Fibroblast of villous mesenchyme (primary cell): ENCODE measurements at places on chromosomes 6 and 20. TPM values are rescaled to one million over a fixed set of nuclear protein-coding genes. Genes with fewer than 3 reads are reported as not detected.

DNA sequence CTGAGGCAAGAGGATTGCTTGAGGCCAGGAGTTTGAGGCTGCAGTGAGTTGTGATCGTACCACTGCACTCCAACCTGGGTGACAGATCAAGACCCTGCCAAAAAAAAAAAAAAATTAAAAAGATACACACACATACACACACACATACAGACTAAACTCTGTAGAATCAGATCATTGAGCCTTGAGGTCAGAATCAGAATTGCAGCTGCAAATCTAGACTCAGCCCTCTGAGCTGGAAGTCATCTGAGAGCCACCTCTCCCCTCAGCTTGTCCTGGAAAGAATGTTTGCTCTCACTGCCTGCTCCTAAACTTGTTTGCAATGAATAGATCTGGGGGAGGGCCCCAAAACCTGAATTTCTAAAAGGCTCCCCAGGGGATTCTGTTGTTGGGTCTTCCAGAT lies 41.4 kb upstream of the ANGPT4 start:
- DNase-seq = no peak

TMEM217 gene
- total RNA-seq = 2.9 and 3.5 TPM in 2 replicates

KCNK5 gene
- not detected in 2 replicates for total RNA-seq

PI16 gene
- total RNA-seq = under 0.01 TPM in 2 replicates

GHRH gene
- not detected in 2 replicates for total RNA-seq

RHAG gene
- total RNA-seq = not detected in 2 replicates

- DNase-seq = peak; percentile 75
Measured at GRCh38 chr6:1872649-1873131, 263.0 kb downstream of the FOXC1 start.

DNA sequence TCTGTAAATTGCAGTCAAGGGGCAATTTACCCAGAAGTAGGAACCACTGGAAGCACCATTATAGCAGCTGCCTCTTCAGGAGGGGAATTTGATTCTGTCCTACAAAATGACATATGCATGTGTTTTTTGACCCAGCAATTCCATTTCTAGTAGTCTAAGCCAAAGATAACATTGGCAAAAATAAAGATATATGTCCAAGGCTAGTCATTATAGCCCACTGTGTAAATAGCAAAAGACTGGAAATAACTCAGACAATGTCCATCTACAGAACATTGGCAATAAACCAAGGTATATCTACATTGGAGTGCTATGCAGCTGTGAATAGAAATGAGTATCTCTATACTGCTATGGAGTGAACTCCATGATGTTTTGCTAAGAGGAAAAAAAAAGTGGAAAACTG lies 12.5 kb upstream of the PANK2 start:
- no peak for DNase-seq

DNA sequence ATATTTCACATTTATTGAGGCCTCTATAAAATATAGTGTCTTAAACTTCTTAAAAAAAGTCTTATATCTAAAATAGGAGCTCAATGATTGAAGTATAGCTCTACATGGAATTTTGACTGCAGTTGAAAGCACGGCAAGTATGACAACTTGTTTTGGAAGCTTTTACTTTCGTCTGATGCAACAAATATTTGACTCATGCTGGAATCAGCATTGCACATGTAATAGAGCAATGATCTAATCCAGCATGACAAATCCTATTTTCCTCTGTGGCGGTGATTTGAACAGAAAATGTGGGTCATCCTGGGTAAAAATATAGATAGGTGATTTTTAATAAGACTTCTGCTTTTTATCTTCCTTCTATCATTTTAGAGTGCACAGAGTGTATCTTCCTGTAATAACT lies 111.6 kb downstream of the TINAG start:
- peak; percentile 88 for DNase-seq

GRCh38 chr6:90982051-90982450 lies 395.2 kb upstream of the MAP3K7 start:
- DNase-seq = no peak

GRCh38 chr20:36499723-36500501 lies 41.4 kb upstream of the MYL9 start:
- no peak for DNase-seq

DNA sequence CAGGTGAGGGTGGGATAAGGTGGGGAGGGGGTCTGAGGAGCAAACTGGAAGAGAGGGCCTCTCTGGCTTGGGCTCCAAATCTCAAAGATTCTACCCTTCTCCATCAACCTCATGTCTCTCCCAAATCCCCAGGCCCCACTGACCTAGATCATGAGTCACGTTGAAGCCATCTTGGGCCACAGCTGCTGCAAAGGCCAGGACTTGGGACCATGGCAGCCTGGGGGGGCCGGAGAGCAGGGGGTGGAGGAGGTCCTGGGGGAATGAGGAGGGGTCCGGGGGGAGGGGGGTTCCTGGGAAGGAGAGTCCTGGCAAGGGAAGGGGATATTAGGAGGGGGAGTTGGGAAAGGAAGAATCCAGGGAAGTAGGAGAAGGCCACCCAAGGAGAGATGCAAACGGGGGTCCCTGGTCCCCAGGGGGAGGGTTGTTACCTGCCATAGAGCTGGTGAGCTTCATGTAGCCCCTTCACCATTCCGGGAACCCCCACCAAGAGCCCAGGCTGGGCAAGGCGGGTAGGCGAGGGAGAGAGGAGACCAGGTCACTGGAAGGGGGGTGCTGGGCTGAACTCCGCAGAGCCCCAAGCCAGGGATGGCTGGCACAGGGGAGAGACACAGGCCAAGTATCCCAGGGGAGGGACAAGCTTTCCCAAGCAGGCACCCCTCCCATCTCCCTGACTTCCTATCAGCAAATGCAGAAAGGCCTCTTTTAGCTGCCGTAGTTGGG lies 12.7 kb downstream of the GGT7 start:
- no peak for DNase-seq

GRCh38 chr6:66376001-66376400 lies 669.0 kb upstream of the EYS start:
- no peak for DNase-seq

- DNase-seq = peak; percentile 61
Measured at GRCh38 chr20:36145877-36146707, 8.4 kb upstream of the EPB41L1 start.

TMC2 gene
- not detected in 2 replicates for total RNA-seq

CD93 gene
- under 0.01 TPM in 2 replicates for total RNA-seq

- DNase-seq = peak; percentile 34
Measured at GRCh38 chr20:5342021-5342420, 25.3 kb upstream of the PROKR2 start.

DNA sequence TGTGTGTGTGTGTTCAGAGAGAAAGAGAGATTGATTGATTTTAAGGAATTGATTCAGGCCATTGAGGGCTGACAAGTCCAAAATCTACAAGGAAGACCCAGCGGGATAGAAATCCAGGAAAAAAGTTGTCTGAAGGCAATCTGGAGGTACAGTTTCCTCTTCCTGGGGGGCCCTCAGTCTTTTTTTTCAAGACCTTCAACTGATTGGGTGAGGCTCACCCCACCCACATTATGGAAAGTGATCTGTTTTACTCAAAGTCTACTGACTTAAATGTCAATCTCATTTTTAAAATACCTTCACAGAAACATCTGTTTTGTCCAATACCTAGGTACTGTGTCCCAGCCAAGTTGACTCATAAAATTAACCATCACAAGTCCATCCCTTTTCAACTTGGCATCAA lies 243.0 kb upstream of the PLN start:
- DNase-seq = no peak

GRCh38 chr6:79084693-79085092 lies 6.6 kb upstream of the PHIP start:
- peak; percentile 28 for DNase-seq

GRCh38 chr6:50198245-50198644 lies 148.5 kb upstream of the DEFB112 start:
- no peak for DNase-seq

REV3L gene
- total RNA-seq = 40.6 and 54.8 TPM in 2 replicates

DNA sequence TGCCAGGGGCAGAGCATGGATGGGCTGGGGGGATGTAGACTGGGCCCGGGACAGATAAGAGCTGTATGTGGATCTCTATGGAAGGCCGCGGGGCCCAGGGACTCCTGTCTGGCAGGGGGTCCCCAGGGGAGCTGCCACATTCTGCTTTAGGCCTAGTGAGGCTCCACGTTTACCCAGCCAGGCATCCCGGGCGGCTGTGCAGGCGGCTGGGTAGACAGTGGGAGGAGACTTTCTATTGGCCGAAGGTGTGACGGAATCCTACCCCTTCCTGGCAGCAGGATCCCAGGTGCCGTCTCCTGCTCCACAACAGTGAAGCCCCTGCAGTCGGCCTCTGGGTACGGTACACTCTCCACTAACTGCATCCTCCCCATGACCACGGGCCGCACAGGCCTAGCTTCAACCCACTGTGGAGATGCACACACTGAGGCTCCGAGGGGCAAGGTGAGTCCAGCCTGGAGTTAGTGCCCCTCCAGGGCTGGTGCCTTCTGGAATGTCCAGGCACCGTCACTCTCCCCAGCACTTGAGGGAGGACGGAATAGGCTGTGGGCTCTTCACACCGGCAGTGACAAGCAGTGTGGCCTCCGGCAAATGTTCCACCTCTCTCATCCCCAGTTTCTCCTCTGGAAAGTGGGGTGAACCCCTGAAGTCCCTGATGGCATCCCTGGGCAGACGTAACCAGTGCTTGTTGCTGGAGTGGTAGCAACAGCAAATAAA lies 36.8 kb upstream of the ZBP1 start:
- DNase-seq = no peak
